Caco-2 (cell line): ENCODE measurements at places on chromosomes 3 and 15.

DNA sequence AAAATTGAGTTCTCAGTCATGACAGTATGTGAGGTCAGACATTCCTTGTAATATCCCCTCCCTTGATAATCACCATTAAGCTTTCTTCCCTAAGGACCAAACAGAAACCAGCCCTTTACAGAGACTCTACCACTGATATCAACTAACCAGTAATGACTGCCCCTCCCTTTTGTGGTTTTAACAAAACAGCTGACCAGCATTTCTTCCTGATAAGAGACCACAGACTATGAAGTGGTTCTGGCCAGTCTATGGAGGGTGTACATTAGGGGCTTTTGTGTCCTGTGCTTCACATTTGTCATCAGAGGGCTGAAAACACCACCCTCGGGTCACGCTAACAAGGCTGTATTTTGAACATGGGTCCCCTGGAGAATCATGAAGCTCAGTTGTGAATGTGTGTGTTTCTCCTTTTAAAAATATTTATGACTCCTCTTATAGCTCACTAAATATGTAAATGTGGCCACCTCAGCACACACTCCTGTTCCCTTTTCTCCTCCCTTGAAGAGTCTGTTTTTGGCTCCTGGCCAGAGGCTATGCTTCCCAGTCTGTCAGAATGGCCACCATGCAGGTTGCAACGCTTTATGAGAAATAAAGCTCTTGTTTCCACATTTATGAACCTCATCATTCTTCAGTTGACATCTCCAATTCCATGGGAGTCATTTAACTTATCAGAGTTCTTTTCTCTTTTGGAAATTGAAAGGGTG, 239.3 kb downstream of the CPNE4 start:
- no peaks in the 10 kb centered on the region; the same call in 1 of the 2 replicates for H3K4me1 ChIP-seq
- no peak for DNase-seq
- H3K4me3 ChIP-seq, result no peak overlapping the region
- H3K36me3 ChIP-seq, result no peaks in the 10 kb centered on the region
- H3K27ac ChIP-seq, result no peak overlapping the region

- H3K4me1 ChIP-seq, result no peaks in the 10 kb centered on the region
- no peak overlapping the region for H3K27ac ChIP-seq
- H3K4me3 ChIP-seq, result no peak overlapping the region
- no peak for DNase-seq
- no peaks in the 10 kb centered on the region for H3K27me3 ChIP-seq
- H3K36me3 ChIP-seq, result no peaks in the 10 kb centered on the region
Measured at GRCh38 chr3:64884536-64884935, 196.7 kb upstream of the ADAMTS9 start.

DNA sequence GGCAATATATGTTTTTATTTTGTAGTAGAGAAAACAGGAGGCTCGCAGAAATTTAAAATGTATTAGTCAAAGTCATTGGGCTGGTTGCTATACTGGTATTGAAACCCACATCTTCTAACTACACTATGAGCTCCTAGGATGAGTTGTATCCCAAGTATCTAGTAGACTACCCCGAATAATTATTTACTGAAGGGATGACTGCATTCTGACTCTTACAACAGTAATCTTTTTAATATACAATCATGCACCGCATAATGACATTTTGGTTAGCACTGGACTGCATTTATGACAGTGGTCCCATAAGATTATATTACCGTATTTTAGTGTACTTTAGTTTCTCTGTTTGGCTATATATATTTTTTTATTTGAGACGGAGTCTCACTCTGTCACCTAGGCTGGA, 15.3 kb downstream of the PIGB start:
- no peak for DNase-seq
- no peaks in the 10 kb centered on the region for H3K27me3 ChIP-seq
- no peaks in the 10 kb centered on the region for H3K4me1 ChIP-seq
- no peaks in the 10 kb centered on the region; the same call in 1 of the 2 replicates for H3K36me3 ChIP-seq
- no peak overlapping the region for H3K4me3 ChIP-seq

DNA sequence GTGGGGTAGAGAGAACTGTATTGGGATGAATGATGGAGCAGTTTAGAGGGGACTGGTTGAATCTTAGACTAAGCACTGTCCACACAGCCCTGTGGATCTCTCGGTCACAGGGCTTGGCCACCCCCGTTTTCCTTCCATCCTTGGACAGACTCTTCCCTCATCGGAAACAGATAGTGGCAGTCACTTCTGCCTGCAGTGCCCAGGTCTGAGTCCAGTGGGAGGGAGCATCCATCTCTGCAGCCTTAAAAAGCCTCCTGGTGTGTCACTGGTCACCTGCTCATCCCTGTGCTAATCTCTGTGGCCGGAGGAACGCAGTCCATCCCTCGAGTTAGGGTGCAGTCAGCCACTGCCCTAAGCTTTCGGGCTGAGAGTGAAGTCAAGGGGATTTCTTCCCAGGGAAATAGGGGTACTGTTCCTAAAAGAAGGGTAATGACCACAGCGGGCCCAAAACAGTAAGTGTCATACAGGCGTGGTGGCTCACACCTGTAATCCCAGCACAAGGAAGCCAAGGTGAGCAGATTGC, 32.0 kb downstream of the PLA2G4D start:
- DNase-seq, result no peak
- H3K4me1 ChIP-seq, result peaks cover 17% of the 10 kb centered on the region
- no peak overlapping the region for H3K4me3 ChIP-seq
- H3K27me3 ChIP-seq, result no peaks in the 10 kb centered on the region

DNA sequence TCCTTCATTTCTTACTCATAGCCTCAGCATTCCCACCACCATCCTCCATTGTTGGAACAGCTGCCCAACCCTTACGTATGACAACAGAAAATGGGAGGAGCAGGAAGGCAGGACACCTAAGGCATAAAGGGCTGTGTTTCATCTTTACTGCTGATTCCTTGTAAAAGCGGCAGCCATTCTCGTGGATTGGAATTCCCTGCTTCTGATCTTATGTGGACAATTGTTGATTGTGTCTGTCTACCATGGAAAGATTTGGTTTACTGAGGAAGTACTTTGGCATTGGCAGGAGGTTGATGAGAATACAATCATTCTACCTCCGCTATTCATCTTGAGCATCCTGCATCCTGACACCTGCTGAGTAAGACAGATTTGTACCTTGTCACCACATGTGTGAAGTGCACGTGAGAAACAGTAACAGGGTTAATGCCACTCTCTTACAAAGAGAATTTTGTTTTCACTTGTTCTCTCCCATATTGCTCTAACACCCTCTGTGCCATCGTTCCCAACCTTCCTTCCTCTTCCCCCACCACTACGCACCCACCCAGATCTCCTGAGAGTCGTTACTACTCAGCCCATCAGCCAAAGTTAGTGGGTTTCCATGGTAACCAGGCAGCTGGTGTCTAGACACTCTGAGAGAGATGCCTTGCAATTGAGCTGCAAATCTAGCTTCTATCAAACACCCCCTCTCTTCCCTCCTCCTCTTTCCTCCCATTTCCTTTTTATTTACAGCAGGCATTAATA, 75.7 kb downstream of the GAP43 start:
- H3K27ac ChIP-seq, result no peak overlapping the region
- no peaks in the 10 kb centered on the region for H3K36me3 ChIP-seq
- H3K27me3 ChIP-seq, result no peaks in the 10 kb centered on the region
- DNase-seq, result no peak

GRCh38 chr3:142611206-142611605, 15.0 kb downstream of the PLS1 start:
- H3K4me3 ChIP-seq, result no peak overlapping the region
- no peaks in the 10 kb centered on the region for H3K27me3 ChIP-seq
- DNase-seq, result no peak
- H3K27ac ChIP-seq, result no peak overlapping the region

GRCh38 chr15:38148471-38148870, 104.2 kb upstream of the SPRED1 start:
- no peaks in the 10 kb centered on the region for H3K4me1 ChIP-seq
- no peaks in the 10 kb centered on the region for H3K36me3 ChIP-seq
- no peaks in the 10 kb centered on the region for H3K27me3 ChIP-seq
- H3K4me3 ChIP-seq, result no peak overlapping the region
- H3K27ac ChIP-seq, result no peak overlapping the region

DNA sequence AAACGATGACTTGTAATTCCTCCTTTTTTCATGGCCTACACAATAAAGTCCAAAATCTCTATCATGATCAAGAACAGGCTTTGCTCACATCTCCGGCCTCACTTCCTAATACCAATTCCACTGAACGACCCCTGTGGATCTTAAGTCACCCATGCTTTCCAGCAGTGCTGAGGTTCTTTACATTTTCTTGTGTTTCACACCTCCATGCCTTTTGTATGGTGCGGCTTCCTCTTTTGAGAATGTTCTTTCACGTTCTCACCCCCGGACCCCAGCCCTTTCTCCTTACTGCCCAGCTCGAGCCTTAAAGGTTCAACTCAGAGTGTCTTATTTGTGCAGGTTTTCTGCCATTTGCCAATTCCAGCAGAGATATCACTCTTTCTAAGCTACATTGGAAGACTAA, 70.1 kb downstream of the CSNK1G1 start:
- H3K4me3 ChIP-seq, result no peak overlapping the region
- H3K27me3 ChIP-seq, result no peaks in the 10 kb centered on the region
- no peaks in the 10 kb centered on the region for H3K4me1 ChIP-seq
- no peak for DNase-seq

- no peaks in the 10 kb centered on the region for H3K36me3 ChIP-seq
- DNase-seq, result no peak
- no peaks in the 10 kb centered on the region for H3K4me1 ChIP-seq
- no peaks in the 10 kb centered on the region for H3K27me3 ChIP-seq
- H3K4me3 ChIP-seq, result no peak overlapping the region
- H3K27ac ChIP-seq, result no peak overlapping the region
Measured at GRCh38 chr15:98523912-98524662, 124.3 kb upstream of the IGF1R start.

- H3K27me3 ChIP-seq, result no peaks in the 10 kb centered on the region; the same call in 1 of the 2 replicates
- H3K4me1 ChIP-seq, result peaks cover 6% of the 10 kb centered on the region; the same call in 1 of the 2 replicates
- H3K27ac ChIP-seq, result no peak within 1 kb of the TSS
- DNase-seq, result peak; percentile 86
Measured at GRCh38 chr3:69739204-69740102, at the start of gene MITF. Gene MITF (plus strand): TSS chr3:69739464. CDS start chr3:69739598, 134 bp downstream.

- no peaks in the 10 kb centered on the region for H3K27me3 ChIP-seq
- H3K4me1 ChIP-seq, result no peaks in the 10 kb centered on the region
- H3K27ac ChIP-seq, result no peak overlapping the region
- no peak overlapping the region for H3K4me3 ChIP-seq
- DNase-seq, result no peak
Measured at GRCh38 chr3:52330194-52330805, 14.2 kb downstream of the DNAH1 start.

- H3K4me3 ChIP-seq, result no peak overlapping the region
- no peaks in the 10 kb centered on the region; the same call in 1 of the 2 replicates for H3K36me3 ChIP-seq
- H3K27ac ChIP-seq, result no peak overlapping the region
- H3K27me3 ChIP-seq, result no peaks in the 10 kb centered on the region
Measured at GRCh38 chr3:16290827-16291196, 25.8 kb downstream of the OXNAD1 start.

DNA sequence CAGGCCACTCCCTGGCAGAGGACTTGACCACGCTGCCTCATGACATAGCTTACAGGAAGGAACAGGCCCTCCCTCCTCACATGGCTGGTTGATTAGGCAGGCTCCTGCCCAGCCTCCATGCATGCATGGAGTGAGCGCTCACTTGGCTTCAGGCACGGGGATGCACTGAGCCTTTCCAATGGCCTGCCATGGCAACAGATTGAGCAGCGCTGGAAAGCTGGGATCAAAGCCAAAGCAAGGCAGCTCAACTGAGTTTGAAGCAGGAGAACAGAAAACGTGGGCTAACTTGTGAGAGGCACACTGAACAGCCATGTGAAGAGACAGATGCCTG, 5.9 kb upstream of the GRAMD2A start:
- peaks cover 29% of the 10 kb centered on the region for H3K36me3 ChIP-seq
- H3K27ac ChIP-seq, result no peak overlapping the region
- H3K4me1 ChIP-seq, result 0 out of 2 replicates have a peak, but pooled peaks cover 6% of the 10 kb centered on the region
- no peak for DNase-seq
- no peak overlapping the region for H3K4me3 ChIP-seq
